ENCODE measurements at places on chromosomes 6 and 20. TPM values are rescaled to one million over a fixed set of nuclear protein-coding genes. Genes with fewer than 3 reads are reported as not detected.

The CNBD2 gene
- 15.3 TPM for total RNA-seq

The PACRG gene
- not detected for total RNA-seq

- no peak for DNase-seq
Observed at GRCh38 chr6:291697-292505, at the start of gene DUSP22. DUSP22 (plus strand) TSS chr6:292487; CDS start chr6:292540, 53 bp downstream.

DNA sequence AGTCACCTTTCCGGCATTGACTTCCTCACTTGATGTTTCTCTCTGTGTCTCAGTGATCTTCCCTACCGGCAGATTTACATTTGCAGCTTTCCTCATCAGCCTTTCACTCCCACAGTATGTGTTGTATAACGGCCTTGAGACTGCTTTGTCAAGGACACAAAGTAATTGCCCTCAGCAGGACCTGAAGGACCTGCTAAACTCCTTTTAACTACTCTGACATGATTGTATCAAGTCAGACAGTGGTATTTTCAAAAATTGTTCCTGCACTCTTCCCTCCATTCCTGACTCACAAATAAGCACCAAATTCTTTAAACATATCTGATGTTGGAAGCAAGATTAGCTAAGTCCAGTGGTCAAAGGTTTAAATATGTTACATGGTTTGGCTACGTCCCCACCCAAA lies 62.4 kb downstream of the PDE10A start:
- no peak for DNase-seq

DNA sequence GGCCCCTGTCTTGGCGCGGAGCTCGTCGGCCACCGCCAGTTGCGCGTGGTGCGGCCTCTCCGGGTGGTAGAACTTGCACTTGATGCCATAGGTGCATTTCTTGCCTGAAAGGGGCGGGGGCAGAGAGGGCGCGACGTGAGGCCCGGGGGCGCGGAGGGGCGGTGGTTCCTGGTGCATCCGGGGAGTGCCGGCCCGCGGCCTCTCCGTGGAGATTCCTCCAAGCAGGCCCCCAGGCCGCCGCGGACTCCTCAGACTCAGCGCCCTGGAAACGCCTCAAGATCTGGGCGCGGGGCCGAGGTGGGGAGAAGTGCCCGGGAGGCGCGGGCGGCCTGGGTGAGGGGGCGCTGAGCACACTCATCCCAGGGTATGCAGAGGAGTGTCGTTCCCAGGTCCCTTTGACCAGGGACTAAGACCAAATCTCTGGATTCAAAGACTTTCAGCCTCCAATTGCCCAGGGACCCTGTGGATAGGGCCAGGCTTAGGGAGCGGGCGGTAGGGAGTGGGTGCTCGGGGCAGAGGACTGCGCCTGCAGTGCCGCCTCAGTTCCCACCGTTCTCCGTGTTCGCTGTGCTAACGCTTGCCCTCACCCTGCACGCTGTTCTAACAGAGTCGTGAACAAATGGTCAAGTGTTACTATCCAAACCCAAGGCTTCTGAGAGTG lies 33.3 kb downstream of the ZC3H12D start:
- DNase-seq, result no peak

DNA sequence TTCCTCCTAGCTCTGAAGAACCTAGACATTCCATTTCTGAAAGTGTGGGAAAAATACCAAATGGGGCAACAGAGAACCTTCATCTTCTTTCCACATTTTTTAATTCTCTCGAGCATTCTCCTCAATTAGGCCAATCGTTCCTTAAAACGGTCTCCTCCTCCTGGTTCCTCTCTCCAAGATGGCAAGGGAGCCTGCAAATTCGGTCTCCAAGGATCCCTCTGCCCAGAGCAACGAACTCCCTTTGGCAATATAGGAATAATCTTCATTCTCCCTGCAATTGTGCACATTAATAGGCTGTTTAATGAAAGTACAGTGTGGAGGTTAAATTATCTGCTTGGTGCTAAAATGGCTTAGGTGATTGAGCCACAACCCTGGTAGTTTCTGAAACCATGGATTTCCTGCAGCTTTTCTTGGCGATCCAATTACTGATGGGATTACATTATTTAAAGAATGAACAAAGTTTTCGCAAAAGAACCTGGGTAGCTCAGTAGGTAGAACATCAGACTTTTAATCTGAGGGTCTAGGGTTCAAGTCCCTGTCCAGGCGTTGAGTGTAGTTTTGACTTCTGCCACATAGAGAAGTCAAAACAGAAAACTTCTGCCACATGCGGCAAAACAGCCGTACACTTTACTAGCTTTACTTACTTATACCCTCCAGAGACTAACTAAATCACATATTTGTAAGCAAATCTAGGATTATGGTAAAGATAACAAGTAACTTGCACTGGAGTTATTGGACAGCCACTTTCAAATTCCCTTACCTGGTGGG lies 102.9 kb upstream of the ZNF184 start:
- DNase-seq, result no peak

DNA sequence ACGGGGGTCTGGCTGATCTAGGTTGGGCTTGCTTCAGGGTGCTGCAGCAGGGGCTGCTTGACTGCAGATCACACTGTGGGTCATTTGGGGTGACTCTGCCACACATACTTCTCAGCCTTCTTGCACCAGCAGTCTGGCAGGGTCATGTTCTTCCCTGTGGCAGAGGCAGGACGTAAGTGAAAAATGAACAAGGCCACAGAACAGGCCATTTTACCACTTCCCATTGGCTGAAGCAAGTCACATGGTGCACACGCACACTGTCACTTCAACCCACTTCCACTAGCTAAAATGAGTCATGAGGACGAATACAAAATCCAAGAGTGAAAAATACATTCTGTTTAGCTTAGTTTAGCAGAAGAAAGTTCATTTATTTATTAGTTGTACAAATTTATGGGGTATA lies 168.6 kb upstream of the GGTLC1 start:
- DNase-seq, result no peak

DNA sequence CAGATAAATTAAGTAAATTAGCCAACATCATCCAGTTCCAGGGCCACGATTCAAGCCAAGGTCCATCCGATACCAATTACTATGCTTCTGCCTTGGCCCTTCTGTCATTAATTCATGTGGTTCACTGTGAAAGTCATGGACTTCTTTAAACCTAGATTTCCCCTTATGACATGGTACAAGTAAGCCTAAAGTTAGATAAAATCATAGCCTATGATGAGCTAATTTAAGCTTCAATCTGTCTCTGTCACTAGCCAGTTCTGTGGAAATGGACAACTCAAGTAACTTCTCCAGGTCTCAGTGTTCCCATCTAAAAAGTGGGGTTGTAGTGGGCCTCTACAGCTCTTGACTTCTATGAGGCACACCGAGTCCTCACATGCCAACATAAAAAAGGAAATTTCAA lies 225.5 kb upstream of the MARCKS start:
- no peak for DNase-seq

- DNase-seq, result no peak
Observed at GRCh38 chr6:6715465-6715864, 126.9 kb downstream of the LY86 start.

DNA sequence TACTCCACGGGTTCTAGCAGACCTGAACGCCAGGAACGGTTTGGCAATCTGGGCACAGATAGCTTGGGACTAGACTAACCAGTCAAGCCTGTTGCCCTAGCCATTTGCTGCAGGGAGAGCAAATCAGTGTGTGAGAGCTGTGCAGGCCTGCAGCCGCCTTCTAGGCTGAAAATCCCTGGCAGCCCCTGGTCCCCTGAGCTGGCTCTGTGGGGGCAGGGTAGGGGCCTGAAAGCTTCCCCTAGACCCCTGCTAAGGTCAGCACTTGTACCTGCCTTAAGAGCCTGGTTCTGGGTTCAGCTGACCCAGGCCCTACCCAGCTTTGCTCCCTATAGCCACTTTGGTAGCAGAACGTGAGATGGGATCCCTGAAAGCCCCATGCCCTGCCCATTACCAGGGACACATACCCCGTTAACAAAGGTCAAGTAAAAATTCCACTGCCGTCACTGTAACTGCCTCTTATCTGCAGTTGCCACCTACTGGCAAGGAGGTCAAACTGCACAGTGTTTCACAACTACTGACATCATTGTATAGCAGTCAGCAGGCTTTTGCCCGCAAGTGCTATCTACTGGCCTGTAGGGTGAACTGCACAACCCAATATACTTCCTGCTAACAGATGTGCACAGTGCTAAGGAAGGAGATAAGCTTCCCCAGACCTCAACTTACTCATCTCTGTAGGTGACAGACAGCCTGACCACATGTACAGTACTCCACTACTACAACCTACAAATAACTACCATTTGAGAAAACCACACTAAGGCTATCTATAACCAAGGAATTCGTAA lies 95.1 kb upstream of the OLIG3 start:
- DNase-seq, result no peak

GRCh38 chr20:44658810-44659209 lies 7.3 kb upstream of the ADA start:
- DNase-seq, result no peak

All from esophagus squamous epithelium (tissue), 5 donors.